ENCODE measurements at places on chromosomes 7 and 10. TPM values are rescaled to one million over a fixed set of nuclear protein-coding genes. Genes with fewer than 3 reads are reported as not detected.

DNA sequence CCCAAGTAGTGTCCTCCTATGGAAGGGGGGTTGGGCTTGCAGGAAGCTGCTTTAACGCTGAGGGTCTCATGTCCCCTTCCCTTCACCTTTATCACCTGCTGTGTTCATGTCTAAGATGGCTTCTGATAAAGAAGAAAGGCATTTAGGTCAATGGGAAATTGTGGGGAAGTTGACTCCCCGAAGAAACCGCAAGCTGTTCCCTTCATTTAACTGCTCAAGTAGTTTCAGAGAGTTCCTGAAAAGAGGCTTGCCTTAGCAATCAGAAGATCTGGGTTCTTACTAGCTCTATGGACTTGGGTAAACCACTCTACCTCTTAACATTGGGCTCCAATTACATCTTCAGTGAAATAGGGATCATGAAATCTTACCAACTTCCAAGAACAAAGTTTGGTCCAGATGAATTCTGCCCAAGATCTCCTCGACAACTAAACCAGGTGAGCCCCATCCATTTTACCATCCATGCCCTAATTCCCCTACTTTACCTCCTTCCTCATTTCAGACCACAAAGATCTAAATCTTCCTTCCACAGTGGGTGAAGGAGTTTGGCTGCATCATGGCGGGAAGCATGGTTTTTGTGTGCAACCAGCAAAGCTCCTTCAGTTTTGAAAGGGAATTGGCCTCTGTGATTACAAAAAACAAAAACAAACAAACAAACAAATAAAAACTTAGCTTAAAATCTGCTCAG, 30.4 kb upstream of the UCN3 start:
- no peak for DNase-seq

DNA sequence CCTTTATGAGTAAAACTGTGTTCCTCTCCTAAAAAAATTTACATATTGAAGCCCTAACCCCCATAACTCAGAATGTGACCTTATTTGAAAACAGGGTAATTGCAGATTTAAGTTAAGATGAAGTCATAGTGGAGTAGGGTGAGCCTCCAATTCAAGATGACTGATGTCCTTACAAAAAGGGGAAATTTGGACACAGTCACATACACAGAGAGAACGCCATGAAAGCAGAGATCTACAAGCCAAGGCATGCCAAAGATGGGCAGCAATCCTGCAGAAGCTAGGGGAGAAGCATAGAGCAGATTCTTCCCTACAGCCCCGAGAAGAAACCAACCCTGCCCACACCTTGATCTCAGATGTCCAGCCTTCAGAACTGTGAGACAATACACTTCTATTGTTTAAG, 23.8 kb upstream of the ADD3 start:
- DNase-seq, result no peak

DNA sequence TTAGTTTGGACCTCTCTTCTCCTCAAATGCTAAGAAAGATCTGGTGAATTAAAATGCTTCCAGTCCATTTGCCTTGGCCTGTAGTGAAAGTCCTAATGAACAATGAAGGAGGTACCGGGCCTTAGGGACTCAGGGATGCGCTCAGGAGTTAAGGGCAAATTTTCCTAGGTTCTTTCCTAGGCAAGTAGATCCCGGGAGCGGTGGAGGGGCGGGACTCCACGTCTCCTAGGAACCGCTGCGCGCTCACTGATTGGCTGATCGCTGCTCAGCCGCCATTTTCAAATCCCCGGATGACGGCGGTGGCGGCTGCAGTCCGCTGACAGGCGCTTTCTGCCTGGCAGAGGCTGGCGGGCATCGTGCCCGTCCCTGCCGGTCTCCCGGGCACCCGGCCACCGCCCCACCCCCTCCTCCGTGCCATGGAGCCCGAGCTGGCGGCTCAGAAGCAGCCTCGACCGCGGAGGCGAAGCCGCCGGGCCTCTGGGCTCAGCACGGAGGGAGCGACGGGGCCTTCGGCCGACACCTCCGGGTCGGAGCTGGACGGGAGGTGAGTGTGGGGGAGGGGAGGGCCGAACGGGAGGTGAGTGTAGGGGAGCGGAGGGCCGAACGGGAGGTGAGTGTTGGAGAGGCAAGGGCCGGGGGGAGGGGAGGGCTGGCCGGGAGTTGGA, at the start of gene NET1:
NET1 (plus strand) TSS at position 281 of the 665 bp plus-strand sequence; CDS start at position 417, 136 bp downstream.
- DNase-seq, result peak; percentile 85

- DNase-seq, result no peak
These were observed 7.9 kb upstream of the SEPTIN7 start for GRCh38 chr7:35792873-35793489.

The C10orf105 gene
- 0.50 TPM for polyA plus RNA-seq

The FAM13C gene
- polyA plus RNA-seq, result 31.2 TPM

Data from hindlimb muscle (tissue), 1 donor.